Esophagus squamous epithelium (tissue), 5 donors: ENCODE measurements at places on chromosomes 7 and 10.

DNA sequence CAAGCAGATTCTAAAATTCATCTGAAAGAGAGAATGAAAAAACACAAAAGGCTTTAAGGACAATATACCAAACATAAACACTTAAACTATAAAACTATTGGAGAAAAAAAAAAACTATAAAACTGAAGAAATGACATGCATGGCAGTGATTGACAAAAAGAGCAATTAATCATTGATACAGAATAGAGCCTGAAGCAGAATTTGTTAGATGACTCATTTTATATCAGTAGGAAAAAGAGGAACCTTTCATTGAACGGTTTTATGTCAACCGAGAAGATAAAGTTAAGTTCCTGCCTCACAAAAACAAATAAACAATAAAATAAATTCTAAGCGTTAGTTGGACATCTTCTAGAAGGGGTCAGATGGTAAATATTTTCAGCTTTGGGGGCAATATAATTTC is 23.3 kb downstream of the NPY start:
- DNase-seq, result no peak

GRCh38 chr7:53768186-53768585 is 732.8 kb downstream of the POM121L12 start:
- DNase-seq, result no peak

DNA sequence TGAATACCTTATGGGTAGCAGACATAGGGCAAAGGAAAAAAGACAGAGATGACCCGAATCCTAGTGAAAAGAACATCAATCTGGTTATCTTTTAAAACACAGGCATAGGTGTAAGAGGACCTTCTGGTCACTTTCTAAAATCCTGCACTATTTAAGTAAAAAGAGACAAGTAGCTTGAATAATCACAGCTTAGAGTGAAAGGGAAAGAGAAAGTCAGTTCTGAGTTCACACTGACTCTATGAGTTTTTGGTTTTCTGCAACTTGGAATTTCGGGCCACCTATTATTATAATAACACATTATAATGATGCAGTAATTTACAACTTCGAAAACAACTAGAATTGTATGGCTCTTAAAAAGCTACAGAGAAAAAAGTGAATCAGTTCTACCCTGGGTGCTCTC is 247.8 kb downstream of the DOCK4 start:
- no peak for DNase-seq

GRCh38 chr7:139095194-139095659 is 14.3 kb downstream of the ZC3HAV1 start:
- peak; percentile 9 for DNase-seq

- no peak for DNase-seq
Measured at GRCh38 chr7:32155712-32156111, 85.5 kb upstream of the PDE1C start.

GRCh38 chr7:99040104-99040958 is 103.6 kb downstream of the SMURF1 start:
- no peak for DNase-seq

DNA sequence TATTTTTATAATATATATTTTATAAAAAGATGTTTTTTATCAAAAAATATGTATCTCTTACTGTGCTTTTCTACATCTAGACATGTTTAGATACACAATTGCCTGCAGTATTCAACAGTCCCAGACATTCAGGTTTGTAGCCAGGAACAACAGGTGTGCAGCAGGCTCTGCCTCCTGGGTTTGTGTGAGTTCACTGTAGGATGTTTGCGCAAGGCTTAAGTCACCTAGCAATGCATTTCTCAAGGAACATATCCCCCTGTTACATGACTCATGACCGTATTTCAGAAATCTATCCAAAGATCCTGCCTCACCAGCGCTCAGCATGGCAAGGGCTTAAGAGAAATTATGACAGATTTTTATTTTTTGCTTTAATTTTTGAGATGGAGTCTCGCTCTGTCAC is 41.5 kb downstream of the PITRM1 start:
- no peak for DNase-seq

DNA sequence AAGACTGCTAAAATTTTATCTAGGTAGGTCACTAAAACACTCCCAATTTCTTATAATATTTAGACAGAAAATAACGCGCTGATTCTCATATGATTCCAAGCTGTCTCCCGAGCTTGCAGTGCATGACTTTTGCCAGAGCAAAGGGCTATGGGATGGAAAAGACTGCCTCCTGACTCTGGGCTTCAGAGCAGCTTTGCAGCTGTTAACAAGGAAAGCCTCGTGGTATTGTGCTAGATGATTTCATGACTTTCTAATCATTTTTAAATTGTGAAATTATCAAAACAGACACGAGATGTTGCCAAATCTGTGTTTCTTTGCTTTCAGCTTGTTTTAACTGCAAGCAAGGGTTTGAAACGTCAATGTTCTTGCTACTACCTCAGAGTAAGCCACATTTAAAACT is 238.3 kb downstream of the AGMO start:
- DNase-seq, result no peak

DNA sequence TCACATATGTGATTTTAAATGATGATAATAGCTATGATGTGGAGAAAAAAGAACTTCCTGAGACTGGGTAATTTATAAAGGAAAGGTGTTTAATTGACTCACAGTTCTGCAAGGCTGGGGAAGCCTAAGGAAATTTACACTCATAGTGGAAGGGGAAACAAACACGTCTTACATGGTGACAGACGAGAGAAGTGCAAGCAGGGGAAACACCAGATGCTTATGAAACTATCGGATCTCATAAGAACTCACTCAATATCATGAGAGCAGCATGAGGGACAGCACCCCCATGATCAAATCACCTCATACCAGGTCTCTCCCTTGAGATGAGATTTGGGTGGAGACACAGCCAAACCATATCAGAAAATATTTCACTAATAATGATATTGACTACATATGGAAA is 4.1 kb upstream of the LIPN start:
- no peak for DNase-seq

GRCh38 chr7:43649755-43650274 is 66.9 kb downstream of the STK17A start:
- no peak for DNase-seq

DNA sequence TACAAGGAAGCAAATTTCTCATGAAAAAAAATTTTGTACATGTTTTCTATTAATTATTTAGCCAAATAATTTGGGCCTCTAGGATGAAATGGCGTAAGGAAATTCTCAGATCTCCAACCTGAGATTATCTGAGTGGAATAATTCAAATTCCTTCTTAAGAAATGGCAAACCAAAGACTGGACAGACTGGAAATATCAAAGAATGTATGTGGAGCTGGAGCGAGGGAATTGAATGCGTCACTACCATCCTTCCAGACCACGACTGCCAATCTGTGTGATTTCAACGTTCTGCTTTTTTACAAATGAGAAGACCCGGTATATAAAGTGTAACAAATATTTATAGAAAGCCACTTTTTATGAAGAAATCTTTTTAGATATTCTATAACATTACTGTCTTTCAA is 12.4 kb upstream of the BLNK start:
- DNase-seq, result no peak

- DNase-seq, result no peak
Measured at GRCh38 chr7:43155636-43156035, 43.2 kb downstream of the HECW1 start.

DNA sequence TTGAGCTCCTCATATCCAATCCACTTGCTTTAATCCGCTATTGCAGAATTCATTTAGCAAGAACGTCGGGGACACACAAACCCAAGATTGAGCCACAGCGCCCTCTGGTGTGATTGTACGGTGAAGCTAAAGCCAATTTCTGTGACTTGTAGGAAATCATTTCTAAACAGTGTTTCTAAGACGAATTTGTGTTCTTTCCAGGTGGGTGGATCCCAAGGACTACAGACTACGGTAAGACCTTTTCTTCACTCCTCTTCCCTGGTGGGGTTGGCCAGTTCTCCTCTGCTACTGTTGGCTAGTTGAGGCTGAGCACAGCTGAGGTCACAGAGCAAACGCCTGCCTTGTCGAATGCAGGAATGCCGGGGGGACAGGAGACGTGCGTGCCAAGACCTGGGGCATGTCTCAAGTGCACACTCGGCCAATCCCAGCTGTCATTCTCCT is 5.2 kb downstream of the DMBT1 start:
- DNase-seq, result no peak

GRCh38 chr10:61343796-61344195 is 109.4 kb downstream of the TMEM26 start:
- no peak for DNase-seq

- DNase-seq, result no peak
Measured at GRCh38 chr7:20172736-20173334, 44.3 kb downstream of the MACC1 start.

DNA sequence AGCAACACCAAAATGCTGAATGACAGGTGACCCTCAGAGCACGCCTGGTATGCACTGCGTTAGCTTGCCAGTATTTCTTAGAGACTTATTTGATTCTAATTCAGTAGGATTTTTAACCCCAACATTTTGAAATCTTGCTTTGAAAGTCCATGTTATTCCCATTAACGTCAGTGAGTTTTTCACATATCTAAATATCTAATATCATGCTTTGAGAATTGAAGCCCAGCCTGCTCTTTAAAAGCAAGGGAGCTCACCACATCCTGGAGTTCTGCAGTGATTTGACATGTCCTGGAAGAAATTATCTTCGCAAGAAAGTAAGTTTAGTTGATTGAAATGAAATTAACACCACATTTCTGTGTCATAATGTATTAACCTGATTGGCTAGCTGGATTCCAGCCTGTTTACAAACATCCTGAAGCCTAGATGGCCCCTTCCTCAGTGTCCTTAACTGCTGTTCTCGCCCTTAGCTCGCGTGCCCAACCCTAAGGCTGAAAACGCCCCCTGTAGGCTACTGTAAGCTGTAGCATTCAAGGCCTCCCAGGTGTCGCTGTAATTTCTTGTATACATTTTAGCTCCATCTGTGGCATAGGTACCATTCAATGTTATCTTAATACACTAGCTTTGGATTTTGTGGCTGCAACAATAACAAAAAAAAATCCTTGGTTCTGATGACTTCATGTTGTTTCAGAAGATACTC is 191.5 kb downstream of the MGMT start:
- DNase-seq, result no peak
